ENCODE measurements at places on chromosomes 2 and 18. TPM values are rescaled to one million over a fixed set of nuclear protein-coding genes. Genes with fewer than 3 reads are reported as not detected.

- no peak overlapping the region for H3K27ac ChIP-seq
- peaks cover 1% of the 10 kb centered on the region for H3K4me1 ChIP-seq
- no peak for DNase-seq
- H3K36me3 ChIP-seq = no peaks in the 10 kb centered on the region
These were observed 26.2 kb downstream of the QPCT start for GRCh38 chr2:37370666-37371065.

DNA sequence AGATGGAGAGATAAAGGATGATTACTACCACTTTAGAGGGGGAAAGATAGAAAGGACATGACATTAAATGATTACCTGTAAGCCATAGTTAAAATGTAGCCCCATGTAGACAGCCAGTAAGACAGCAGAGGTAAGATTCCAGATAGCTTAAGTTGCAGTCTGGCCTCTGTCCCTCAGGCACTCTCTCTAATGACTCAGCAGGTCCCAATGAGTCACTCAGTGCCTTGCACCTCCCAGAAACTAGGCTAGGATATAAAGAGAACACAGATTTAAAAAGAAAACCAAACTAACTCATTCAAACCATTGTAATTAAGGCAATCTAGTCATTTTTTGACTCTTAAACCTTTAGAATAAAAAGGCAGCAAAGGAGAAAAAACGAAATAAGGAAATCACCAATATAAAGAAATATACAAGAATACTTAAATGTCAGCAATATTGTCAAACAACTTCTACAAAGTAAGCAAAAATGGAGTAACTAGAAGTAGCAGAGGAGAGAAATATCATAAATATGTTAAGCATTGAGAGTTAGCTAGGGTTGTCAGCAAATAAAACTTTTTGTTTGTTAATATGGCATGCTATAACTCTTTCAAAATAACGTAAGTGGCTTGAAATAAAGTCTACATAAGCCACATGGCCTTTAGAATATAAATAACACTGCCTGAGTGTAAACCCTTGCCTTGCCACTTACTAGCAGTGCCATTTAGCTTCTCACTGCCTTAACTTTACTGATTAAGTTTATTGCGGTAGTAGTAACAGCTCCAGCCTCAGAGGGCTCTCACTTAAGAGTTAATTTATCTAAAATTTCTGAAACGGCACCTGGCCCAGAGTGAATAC lies 48.5 kb downstream of the SOCS6 start:
- no peak overlapping the region for H3K4me3 ChIP-seq
- H3K27me3 ChIP-seq = no peaks in the 10 kb centered on the region
- H3K36me3 ChIP-seq = peaks cover 43% of the 10 kb centered on the region
- H3K27ac ChIP-seq = no peak overlapping the region

The PASK gene
- 71.3 TPM for total RNA-seq

The PCARE gene
- not detected for total RNA-seq

The OBSL1 gene
- total RNA-seq = 123 TPM

GRCh38 chr2:67625690-67626475 lies 228.8 kb downstream of the ETAA1 start:
- DNase-seq = no peak
- H3K36me3 ChIP-seq = no peaks in the 10 kb centered on the region
- H3K4me1 ChIP-seq = peaks cover 5% of the 10 kb centered on the region
- H3K27me3 ChIP-seq = peaks cover 4% of the 10 kb centered on the region
- H3K4me3 ChIP-seq = no peak overlapping the region
- no peak overlapping the region for H3K27ac ChIP-seq

DNA sequence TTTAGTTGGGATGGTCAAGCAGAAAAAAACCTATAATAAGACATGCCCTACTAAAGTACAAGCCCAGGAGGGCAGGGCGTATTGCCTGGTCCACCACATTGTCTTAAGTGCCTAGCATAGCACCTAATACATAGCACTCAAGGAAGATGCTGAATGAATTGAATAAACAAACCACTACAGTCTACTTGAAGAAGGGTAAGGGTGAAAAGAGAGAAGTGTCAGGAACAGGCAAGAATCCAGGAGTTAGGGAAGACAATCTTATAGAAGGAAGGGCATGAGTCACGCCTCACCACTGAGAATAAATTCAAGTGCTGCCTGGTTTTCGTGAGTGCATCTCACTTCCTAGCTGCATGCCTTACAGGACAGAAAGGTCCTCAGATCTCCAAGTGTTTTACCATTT lies 13.9 kb downstream of the SLC19A3 start:
- no peak for DNase-seq
- no peaks in the 10 kb centered on the region for H3K36me3 ChIP-seq
- H3K4me1 ChIP-seq = no peaks in the 10 kb centered on the region
- no peak overlapping the region for H3K27ac ChIP-seq

- H3K4me3 ChIP-seq = no peak overlapping the region
- H3K27ac ChIP-seq = no peak overlapping the region
- no peaks in the 10 kb centered on the region for H3K27me3 ChIP-seq
- DNase-seq = no peak
- H3K36me3 ChIP-seq = peaks cover 18% of the 10 kb centered on the region
These were observed 32.1 kb downstream of the GLS start for GRCh38 chr2:190912726-190913125.

- H3K36me3 ChIP-seq = peaks cover 3% of the 10 kb centered on the region
- no peak overlapping the region for H3K4me3 ChIP-seq
- peaks cover 49% of the 10 kb centered on the region for H3K4me1 ChIP-seq
These were observed 11.1 kb downstream of the TET3 start for GRCh38 chr2:73995810-73996209.
